ENCODE measurements at places on chromosomes 1 and 21.

DNA sequence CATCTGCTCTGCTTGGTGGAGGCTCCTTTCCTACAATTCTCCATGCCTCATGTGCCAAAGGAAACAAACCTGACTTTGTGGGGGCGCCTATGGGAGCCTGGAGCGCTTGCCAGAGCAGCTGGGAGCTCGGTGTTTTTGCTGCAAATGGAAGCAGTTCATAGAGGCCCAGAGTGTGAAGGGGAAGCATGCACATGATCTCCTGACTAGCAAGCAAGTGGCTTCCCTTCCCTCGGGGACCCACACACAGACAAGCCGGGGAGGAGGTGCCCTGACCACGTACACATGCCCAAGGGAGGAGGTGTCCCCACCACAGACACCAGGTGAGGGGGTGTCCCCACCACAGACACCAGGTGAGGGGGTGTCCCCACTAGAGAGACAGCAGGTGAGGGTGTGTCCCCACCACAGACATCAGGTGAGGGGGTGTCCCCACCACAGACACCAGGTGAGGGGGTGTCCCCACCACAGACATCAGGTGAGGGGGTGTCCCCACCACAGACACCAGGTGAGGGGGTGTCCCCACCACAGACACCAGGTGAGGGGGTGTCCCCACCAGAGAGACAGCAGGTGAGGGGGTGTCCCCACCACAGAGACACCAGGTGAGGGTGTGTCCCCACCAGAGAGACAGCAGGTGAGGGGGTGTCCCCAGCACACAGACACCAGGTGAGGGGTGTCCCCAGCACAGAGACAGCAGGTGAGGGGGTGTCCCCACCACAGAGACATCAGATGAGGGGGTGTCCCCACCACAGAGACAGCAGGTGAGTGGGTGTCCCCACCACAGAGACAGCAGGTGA, 106.8 kb downstream of the CRYAA start:
- DNase-seq, result no peak

DNA sequence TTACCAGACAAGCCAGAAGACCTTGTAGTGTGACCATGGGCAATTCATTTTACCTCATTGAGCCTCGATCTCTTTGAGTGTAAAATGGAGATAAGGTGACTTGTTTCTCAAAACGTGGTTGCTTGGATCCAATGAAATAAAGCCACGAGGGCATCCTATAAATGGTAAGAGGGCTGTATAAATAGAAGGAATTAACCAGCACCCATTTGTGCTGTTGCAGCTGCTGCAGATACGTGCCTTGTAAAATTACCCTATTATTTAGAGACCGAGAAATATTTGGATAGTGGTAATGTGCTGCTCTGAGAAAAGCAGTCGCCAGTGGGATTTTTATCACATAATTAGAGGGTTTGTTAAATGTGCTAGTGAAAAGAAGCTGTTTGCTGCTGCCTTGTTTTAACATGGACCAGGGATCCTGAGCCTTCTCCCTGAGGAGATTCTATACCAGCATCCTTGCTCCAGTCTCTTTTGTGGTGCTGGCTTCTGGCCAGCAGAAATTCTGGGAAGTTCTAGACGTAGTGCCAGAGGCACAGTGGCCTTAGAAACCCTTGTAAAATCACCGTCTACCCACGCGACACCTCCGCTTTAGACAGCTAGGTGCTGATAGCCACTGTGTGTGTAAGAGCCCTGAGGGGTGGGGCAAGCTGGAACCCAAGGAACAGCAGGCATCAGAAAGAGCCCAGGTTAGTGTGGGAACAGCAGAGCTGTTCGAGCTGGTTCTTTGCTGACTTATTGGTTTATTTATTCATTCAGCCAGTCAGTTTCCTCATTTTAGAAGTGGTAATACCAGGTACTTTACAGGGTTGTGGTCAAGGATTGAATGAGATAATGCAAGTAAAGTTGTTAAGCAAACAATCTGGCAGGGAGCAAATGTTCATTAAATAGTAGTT, 137.5 kb downstream of the NOS1AP start:
- DNase-seq, result no peak

- no peak for DNase-seq
These were observed 34.6 kb downstream of the XCL2 start for GRCh38 chr1:168509210-168509609.

GRCh38 chr1:174230399-174230798, 71.1 kb downstream of the RABGAP1L start:
- DNase-seq, result no peak

DNA sequence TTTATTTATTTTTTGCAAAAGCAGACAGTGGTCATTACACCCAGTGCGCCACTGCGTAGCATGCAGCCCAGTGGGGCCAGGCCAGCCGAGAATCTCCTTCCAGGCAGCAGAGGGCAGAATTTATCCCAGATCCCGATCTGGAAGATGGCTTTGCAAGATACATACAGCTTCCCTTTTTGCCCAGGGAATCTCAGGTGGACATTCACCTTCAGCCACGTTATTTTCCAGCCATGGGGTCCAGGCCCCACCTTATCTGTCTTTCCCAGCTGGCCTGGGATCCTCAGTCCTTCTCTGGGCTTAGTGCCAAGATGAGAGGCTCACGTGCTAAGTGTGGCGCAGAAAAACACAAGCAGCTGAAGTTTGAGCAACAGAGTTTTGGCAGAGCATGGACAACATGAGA, 123.6 kb downstream of the AJAP1 start:
- DNase-seq, result no peak

DNA sequence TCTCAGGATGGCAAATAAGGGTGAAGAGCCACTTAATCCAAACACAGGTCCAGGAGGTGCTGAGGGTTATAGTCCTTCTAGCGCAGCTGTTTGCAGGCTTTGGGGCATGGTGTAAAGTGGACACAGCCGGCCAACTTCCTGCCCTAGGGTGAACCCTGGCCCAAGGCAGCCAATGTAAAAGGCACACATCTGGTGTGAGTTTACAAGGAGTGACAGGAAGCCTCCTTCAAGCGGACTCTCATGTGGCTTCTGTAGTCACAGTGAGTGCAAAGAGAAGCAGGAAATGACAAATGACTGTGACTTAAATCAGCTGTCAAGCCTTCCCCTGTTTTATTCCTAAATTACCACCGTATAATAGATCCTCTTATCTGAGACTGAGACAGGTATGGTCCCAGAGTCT, 213.0 kb downstream of the CRB1 start:
- no peak for DNase-seq

DNA sequence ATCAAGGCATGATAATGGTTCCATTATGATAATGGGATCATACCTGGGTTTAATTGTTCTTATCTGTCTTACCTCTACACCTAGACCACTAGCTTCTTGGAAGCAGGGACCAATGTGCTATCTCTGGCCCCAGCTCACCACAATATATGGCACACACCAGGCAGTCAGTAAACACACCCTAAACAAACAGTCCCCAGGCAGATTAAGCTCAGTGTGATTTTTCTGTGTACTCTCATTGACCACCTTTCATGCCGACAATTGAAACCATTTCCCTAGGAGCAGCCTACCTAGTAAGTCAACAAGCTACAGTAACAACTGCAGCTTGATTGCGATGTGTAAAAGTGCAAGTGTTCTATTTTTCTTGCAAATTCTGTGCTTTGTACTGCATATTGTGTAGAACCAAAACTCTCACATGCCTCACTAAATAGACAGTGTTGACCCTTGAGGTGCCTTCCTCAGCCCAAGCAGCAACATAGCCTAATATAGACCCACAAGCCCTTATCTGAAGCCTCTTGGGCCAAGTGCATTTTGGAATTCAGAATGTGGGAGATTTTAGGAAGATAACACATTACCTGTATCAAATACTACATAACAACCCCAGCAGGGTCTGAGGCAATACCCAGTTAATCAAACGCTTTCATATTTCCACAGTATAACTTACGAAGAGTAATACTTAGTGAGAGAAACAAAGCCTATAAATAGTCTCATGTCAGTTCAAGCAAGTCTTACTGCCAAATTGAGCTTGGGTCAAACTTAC, 32.0 kb downstream of the INPP5B start:
- no peak for DNase-seq

- DNase-seq, result no peak
These were observed 32.7 kb downstream of the TFAP2E start for GRCh38 chr1:35605867-35606182.

DNA sequence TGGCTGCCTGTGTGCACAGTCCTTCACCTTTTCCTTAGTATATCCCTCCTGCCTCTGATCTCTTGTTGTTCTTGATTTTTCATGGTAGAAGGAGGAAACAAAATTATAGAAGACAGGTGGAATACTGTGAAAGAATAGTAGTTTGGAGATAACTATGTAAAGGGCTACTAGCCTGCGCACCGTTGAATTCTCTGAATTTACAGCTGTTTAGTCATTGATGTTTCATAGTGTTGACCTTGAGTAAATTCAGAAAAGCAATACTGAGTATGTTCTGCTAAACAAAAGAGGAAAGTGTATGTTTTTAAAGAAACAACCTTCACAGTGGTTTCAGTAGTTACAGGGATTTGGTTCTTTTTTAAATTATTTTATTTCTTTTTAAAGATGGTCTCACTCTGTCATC, 18.1 kb downstream of the CAMTA1 start:
- no peak for DNase-seq

DNA sequence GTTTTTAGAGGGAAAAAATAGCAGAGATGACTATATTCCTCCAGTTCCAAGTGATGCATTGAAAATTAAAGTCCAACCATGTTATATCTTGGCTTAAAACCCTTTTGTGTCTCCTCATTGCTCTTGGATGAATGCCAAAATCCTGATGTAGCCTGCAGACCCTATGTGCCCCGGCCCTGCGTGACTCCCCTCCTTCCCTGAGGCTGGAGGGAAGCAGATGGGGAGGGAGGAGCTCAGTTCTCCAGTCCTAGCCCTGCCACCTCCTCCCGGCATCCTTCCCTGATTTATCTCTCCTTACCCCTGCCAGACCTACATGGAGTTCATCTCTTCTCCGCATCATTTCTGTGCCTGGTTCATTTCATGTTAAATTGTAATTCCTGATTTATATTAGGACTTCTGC, 397.4 kb downstream of the PTPRU start:
- no peak for DNase-seq

DNA sequence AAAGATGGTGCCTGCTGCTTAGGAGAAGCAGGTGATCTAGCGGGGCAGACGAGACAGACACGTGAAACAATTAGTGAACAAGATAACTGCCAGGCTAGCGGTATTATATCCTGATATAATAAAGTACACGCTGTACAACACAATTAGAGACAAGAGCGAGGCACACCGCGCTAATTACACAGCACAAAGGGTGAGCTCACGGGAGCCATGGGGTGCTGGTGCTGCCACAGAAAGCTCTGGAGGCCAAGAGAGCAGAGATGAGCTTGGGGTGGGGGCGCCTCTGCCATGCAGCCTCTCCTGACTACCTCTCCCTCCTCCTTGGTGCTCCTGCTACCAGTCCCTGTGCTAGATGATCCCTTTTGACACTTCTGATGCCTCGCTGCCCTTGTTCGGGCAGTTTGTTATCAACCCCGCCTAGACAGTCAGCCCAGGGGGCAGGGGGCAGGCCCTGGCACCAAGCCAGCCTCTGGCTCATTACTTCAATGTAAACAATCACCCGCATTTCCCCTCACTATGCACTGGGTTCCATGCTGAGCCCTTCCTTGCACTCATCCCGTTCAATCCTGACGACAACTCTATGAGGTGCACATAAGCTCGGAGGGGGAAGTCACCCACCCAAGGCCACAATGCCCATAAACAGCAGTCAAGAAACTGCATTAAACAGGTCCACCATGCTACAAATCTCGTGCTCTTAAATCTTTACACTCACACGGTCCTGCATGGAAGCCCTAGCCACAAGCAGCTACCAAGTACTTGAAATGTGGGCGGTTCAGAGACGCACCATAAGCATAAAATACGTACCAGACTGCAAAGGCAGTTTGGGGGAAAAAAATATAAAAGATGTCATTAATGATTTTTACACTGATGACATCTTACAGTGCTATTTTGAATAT, 103.0 kb downstream of the SSBP3 start:
- no peak for DNase-seq

GRCh38 chr1:30757352-30758120, at the start of gene LAPTM5:
Gene LAPTM5, minus strand, starts transcription at chr1:30757774. Its CDS starts 29 bp downstream, at chr1:30757745.
- DNase-seq, result no peak
